ENCODE measurements at places on chromosomes 16 and 17. TPM values are rescaled to one million over a fixed set of nuclear protein-coding genes. Genes with fewer than 3 reads are reported as not detected.
A peak's percentile ranks its signal among the peaks of the same experiment; 100 is the strongest.

GRCh38 chr17:33377837-33378595 lies 84.9 kb upstream of the ASIC2 start:
- DNase-seq: no peak

DNA sequence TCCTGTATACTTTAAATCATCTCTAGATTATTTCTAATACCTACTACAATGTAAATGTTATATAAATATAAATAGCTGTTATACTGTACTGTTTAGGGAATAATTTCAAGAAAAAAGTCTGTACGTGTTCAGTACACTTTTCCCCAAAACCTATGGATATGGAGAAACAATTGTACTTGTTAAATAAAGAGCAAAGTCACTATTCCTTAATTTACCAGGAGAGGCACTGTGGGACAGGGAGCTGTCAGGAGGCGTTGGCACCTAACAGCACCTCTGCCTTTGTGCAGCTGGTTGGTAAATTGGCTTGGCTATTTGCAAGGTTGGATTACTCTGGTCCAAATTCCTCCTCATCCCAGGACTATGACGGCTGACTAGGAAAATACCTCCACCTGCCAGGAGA lies 28.0 kb downstream of the CRHR1 start:
- no peak for DNase-seq

Gene QRICH2
- total RNA-seq: 2.2 TPM

Gene CD19
- total RNA-seq: 0.52 TPM

- no peak for DNase-seq
Measured at GRCh38 chr17:55990332-55991006, 162.8 kb upstream of the ANKFN1 start.

DNA sequence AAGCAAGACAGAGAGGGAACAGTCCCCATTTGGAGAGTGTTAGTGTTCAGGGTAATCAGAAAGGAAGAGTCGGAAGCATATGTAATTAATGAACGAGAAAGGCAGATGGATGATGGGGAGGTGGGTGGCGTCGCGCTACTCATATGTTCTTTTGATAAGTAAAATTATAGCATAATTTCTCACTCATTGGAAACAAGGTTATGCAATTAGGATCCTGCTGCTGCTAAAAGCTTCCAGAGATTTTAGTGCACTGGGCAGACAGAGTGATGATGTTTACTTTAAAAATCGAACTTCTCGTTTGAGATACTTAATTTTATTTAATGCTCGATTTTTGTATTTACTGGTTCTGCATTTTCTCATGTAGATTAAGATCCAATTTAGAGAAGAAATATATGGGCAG lies 96.2 kb downstream of the PRKCA start:
- no peak for DNase-seq

Gene FBXL20
- total RNA-seq: 30.8 TPM

- no peak for DNase-seq
Measured at GRCh38 chr16:68445458-68445857, 2.9 kb downstream of the SMPD3 start.

Gene WSCD1
- total RNA-seq: not detected

DNA sequence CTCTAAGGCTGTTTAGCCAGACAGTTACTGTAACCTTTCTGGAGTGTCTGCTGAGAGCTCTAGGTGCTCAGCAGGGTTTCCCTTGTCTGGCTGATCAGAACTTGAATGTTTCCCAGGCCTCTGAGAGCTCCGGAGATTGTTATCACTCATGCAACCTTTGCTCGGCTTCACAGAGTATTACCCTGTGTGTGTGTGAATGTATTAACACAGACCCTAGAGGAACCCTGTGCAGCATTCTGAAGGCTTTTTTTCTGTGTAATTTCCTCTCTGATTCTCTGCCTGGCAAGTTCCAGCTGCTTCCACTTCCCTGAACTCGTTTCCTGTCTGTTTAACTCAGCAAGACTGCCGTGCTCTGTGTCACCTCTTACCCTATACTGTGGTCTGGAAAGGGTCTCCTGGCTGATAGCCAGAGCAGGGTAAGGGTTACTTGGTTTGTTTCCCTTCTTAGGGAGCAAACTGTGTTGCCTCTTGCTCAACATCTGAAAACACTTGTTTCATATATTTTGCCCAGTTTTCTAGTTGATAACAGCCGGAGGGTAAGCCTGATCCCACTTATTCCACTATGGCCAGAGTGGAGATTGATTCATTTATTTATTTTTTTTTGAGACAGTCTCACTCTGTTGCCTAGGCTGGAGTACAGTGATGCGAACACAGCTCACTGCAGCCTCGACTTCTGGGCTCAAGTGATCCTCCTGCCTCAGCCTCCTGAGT lies 21.7 kb downstream of the PRMT7 start:
- no peak for DNase-seq

DNA sequence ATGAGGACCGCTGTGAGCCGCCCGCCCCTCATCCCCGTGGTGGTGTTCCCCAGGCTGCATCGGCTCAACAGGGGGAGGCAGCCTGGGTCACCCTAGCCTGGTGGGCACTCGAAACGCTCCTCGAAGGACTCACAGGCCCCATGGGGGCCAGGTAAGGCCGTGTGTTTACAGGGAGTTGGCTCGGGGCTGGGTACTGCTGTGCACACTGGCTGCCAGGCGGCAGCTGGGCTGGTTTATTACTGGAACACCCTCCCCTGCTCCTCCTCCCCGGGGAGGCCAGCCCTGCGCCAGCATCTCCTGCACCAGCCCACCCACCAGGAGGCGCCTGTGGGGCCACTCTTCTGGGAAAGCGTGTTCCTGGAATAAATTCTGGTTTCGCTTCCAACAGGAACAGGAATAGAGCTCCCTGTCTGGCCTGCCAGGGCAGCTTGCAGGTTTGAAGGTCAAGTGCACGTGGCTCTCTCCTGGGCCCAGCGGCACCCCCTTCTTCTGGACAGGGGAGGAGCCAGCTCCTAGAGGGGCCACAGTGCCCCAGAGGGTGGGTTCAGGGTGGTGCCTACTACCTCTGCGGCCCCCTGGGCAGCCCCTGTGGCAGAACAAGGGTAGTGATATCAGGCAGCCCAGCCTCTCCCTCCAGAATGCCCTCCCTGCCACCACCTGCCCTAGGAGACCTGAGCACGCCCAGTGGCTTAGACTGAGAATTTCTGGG lies 11.3 kb downstream of the MCRIP1 start:
- DNase-seq: no peak

DNA sequence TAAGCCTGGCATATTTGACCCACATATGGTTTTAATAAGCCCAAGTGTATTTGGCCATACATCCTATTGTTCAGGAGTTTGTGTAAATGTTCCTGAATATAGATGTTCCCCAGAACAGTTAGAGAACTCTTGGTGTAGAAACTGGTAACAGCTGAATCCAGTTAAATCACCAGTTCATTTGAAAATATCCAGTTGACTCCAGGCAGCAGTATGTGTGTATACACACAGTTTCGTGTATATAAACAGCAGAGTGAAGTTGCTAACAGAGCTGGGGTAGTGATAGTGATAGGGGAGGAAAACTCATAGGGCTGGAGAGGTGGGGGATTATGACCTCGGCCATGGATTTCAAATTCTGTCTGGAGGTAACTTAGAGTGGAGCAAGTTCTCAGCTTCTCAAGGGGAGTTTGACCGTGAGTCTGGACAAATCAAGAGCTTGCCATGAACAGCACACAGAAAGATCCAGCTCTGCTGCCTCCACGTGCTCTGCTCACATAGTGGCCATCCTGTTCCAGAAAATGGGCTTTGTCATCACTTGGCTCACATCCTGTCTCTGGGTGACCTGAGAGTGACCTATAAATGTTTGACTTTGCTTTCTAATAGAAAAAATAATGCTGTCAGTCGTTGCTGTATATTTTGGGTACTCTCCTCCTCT lies 30.6 kb upstream of the MMD start:
- DNase-seq: no peak

Gene MMP25
- 1.6 TPM for total RNA-seq

DNA sequence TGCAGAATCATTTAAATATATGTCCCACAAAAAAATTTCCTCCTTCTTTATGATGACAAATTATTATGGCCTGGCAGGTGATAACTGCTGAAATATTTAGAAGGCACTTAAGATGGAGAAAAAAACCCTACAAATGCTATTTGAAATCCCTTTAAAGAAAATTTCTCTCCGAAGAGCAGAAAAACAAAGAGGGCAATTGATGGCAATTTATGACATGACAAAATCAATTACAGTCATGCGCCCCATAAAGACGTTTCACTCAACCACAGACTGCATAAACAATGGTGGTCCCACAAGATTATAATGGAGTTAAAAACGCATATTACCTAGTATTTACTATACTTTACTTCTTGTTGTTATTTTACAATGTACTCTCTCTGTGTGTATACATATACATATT lies 25.2 kb upstream of the KIF2B start:
- no peak for DNase-seq

- no peak for DNase-seq
Measured at GRCh38 chr17:16459855-16460550, 32.0 kb downstream of the LRRC75A start.

Gene HOXB2
- total RNA-seq: 19.1 TPM

DNA sequence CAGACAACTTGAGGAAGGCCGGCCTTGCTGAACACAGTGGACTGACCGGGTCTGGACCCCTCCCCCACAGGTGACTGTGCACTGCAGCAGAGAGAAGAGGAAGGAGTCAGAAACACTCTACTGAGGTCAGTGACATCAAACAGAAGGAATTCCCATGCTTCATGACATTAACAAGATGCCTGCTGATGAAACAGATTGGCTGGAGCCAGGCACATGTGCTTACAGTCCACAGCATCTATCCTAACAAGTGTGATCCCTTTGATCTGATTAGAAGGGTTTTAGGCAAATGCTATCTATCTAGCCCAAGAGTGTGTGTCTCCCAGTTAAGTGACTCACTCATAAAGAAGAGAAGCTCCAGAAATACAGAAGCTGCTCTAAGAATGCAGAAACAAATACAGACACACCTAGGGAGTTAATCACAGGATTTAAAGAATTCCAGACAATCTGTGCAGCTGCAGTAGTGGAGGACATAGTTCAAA lies 90.2 kb downstream of the SYCE1L start:
- DNase-seq: no peak

GRCh38 chr16:78485188-78485916 lies 385.9 kb downstream of the WWOX start:
- no peak for DNase-seq

- DNase-seq: no peak
Measured at GRCh38 chr17:79577485-79578187, 33.2 kb downstream of the RBFOX3 start.

Gene ARMC5
- 11.4 TPM for total RNA-seq

- DNase-seq: peak; percentile 24
Measured at GRCh38 chr16:84648595-84649510, 542 bp downstream of the KLHL36 start.

DNA sequence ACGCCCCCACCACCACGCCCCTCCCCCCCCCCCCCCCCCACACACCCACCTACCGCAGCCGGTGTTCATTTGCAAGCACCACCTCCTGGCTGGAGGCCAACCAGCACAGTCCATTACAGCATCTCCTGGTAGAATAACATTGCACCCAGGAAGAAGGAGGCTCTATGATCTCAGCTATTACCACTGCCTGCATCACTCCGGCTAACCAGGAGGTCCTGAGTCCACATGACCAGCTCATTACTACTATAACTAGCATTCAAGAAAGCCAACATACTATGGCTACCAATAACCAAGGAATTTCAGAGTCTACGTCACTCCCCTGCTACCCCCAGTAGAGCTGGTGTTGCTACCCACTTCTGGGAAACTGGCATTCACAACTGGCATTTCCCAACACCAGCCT lies 81.1 kb upstream of the ALOX12 start:
- DNase-seq: no peak

Gene EPX
- total RNA-seq: not detected

- DNase-seq: no peak
Measured at GRCh38 chr17:39754958-39755553, 17.3 kb downstream of the GRB7 start.

DNA sequence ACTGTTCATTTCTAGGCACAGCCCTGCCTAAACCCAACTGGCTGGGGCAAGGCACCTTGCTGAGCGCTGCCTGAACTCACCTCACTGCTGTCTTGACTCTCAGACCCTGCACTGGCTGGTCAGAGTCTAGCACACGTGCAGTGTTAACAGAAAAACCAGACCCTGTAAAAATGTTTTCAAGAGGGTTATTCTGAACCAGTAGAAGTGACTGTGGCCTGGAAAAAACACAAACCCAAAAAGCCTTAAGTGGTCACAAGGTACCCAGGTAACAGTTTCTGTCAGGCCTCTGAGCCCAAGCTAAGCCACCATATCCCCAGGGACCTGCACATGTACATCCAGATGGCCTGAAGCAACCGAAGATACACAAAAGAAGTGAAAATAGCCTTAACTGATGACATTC lies 6.1 kb upstream of the EIF4A3 start:
- no peak for DNase-seq

Data from CD4-positive, CD25-positive, alpha-beta regulatory T cell (primary cell).